H7 (cell line): ENCODE measurements at places on chromosomes 5 and 9. TPM values are rescaled to one million over a fixed set of nuclear protein-coding genes. Genes with fewer than 3 reads are reported as not detected.

Gene EPB41L4B
- 9.1 and 11.8 TPM in 2 replicates for total RNA-seq

Gene BAAT
- 0.10 TPM in 1 of 2 replicates, not detected in the other for total RNA-seq

Gene AUH
- 24.4 and 28.3 TPM in 2 replicates for total RNA-seq

Gene SLC25A48
- 0.04 and 0.38 TPM in 2 replicates for total RNA-seq

Gene INSL4
- total RNA-seq = not detected in 2 replicates

Gene SPATA31C1
- total RNA-seq = 0.03 and 0.07 TPM in 2 replicates

Gene SLC6A3
- total RNA-seq = 0.07 TPM in 2 replicates
